ENCODE measurements at places on chromosomes 7 and 10.

- no peak for DNase-seq
Measured at GRCh38 chr7:26298472-26299058, 6.9 kb downstream of the SNX10 start.

DNA sequence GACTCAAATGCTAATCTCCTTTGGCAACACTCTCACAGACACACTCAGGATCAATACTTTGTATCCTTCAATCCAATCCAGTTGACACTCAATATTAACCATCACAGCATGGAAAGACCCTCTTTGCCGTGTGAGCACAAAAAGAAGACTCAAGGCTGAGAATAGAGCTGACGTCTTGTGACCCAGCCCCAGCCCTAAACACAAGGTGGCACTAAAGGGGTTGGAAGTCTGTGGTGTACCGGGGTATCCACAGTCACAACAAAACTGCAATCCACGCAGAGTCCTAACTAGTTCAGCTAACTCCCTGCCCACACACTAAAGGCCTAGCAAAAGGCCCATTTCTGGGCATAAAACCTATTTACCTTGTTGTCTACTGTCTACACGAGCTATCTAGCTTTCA lies 200.1 kb downstream of the ACTR3B start:
- no peak for DNase-seq

GRCh38 chr7:116834815-116835504 lies 27.4 kb upstream of the CAPZA2 start:
- DNase-seq = peak; percentile 44

DNA sequence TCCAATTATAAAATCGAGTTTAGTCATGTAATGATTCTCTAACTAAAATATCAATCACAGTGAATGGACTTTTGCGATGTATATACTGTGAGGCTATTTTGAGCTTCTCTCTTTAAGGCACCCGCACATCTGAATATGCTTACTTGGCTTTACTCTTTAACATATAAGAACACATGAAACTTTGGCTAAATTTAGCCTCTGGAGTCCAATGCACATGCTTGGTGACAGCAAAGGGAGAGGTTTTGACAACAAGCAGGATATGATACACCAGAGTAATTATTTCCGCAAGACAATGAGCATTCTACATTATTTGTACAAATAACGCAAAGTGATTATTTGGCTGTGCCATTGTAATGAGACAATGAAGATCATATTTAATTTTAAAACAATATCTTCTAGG lies 72.4 kb downstream of the ARID5B start:
- no peak for DNase-seq

- DNase-seq = no peak
Measured at GRCh38 chr7:77388055-77388641, 28.0 kb downstream of the GSAP start.

GRCh38 chr7:28123752-28124151 lies 56.8 kb downstream of the JAZF1 start:
- no peak for DNase-seq

DNA sequence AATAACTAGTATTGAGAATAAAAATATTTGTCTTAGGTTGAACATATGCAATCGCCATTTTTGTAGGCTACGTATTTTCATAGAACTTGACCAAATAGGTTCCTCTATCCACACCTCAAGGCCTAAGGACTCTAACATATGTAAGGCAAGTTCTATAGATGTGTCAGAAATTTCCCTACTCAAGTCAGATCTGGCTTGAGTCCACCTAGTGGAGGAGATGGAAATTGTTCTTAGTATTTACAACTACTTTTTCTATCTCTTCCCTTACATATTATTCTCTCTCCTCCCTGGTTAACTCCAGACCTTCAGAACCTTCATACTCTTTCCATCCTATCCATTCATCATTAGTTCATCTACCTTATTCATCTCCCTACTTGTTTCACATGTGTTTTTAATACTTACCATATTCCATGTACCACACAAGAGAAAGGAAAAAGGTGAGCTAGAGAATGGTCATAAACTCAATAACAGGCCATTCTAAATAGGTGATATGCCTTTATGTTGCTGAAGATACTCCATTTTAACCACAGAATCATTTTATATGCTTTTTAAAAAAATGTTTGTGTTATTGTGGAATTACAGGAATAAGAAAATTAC lies 174.5 kb upstream of the HDAC9 start:
- no peak for DNase-seq

- DNase-seq = no peak
Measured at GRCh38 chr10:126163506-126163905, 224.8 kb downstream of the ADAM12 start.

Measured in left ventricle myocardium superior (tissue), 1 donor.